Glutamatergic neuron (in vitro differentiated cells): ENCODE measurements at places on chromosomes 2 and 18. TPM values are rescaled to one million over a fixed set of nuclear protein-coding genes. Genes with fewer than 3 reads are reported as not detected.

DNA sequence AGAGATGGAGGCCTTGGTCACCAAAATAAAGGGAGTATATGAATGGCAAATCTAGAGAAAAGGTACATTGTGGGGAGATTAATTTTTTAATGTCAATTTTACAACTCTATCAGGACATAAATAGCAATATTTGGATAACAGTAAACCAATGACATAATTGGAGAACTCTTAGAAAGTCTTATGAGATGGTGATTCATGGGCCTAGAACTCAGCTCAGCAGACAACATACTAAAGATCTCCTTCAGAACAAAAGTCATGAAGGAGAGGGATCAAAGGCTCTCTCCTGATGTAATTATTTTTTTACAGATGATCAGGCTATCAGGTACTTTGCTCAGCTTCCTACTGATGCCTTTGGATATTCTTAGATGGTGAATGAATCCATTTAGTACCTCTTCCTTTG lies 90.0 kb downstream of the CRACDL start:
- no peaks in the 10 kb centered on the region for H3K27me3 ChIP-seq
- H3K27ac ChIP-seq: no peak overlapping the region
- H3K36me3 ChIP-seq: no peaks in the 10 kb centered on the region
- no peaks in the 10 kb centered on the region for H3K4me1 ChIP-seq

GRCh38 chr2:217414429-217414828 lies 554.6 kb upstream of the TNP1 start:
- DNase-seq: no peak
- H3K4me1 ChIP-seq: peaks cover 14% of the 10 kb centered on the region
- no peaks in the 10 kb centered on the region for H3K36me3 ChIP-seq

GRCh38 chr18:67896451-67896850 lies 379.9 kb upstream of the DSEL start:
- no peaks in the 10 kb centered on the region for H3K36me3 ChIP-seq
- no peaks in the 10 kb centered on the region for H3K27me3 ChIP-seq
- H3K4me1 ChIP-seq: peaks cover 12% of the 10 kb centered on the region
- H3K4me3 ChIP-seq: no peak overlapping the region

DNA sequence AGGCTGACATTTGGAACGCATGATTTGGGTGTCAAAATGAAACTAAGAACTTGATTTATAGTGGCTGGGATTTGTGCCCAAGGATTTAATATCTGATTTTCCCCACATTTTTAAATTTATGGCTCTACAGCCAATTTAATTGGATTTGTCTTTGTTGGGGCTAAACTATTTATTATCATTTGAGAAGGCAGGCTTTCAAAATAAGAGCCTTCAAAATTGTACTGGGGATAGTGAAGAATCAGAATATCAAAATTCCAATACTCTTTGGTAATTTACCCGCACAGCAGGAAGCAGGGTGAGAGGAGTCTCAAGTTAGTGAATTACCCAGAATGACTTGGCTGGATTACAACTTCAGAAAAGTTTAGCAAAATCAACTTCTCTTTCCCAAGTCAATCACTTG lies 278.1 kb downstream of the LRATD1 start:
- H3K27ac ChIP-seq: no peak overlapping the region
- DNase-seq: no peak
- no peak overlapping the region for H3K4me3 ChIP-seq
- H3K4me1 ChIP-seq: peaks cover 8% of the 10 kb centered on the region

The STRADB gene
- 40.5 TPM for total RNA-seq

- no peak for DNase-seq
- no peaks in the 10 kb centered on the region for H3K4me1 ChIP-seq
- no peak overlapping the region for H3K4me3 ChIP-seq
- no peaks in the 10 kb centered on the region for H3K36me3 ChIP-seq
Measured at GRCh38 chr2:47339745-47340541, 63.0 kb upstream of the MSH2 start.

The GATA6 gene
- total RNA-seq: 0.42 TPM

The CLEC4F gene
- 0.66 TPM for total RNA-seq

The UGT1A10 gene
- not detected for total RNA-seq

GRCh38 chr18:14769381-14769780 lies 21.4 kb downstream of the ANKRD30B start:
- H3K27ac ChIP-seq: no peak overlapping the region
- H3K36me3 ChIP-seq: no peaks in the 10 kb centered on the region
- H3K4me3 ChIP-seq: no peak overlapping the region
- no peaks in the 10 kb centered on the region for H3K27me3 ChIP-seq

DNA sequence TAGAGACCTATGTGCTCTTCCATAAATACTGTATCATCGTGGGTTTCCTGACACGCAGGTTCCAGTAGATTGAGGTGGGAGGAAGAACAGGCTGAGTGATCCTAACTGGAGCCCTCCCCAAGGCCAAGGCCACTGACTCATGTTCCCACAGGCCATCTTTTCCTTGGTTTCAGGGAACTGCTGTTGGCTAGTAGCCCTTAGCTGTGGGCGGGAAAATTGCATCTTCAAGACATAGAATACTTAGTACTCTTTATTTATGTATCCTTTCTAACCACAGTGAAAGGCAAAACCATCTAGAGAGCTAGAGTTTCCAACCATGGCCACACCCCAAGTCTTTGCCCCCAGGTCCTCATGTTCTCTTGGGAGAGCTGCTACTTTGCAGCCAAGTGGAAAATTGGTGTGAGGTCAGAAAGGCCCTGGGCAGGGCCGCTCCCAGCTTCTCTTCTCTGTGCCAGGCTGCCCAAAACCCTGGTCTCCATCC lies 55.9 kb downstream of the COPS8 start:
- no peak for DNase-seq
- H3K36me3 ChIP-seq: no peaks in the 10 kb centered on the region
- H3K4me1 ChIP-seq: no peaks in the 10 kb centered on the region
- H3K27me3 ChIP-seq: no peaks in the 10 kb centered on the region

- H3K27ac ChIP-seq: no peak overlapping the region
- no peaks in the 10 kb centered on the region for H3K36me3 ChIP-seq
- no peak overlapping the region for H3K4me3 ChIP-seq
Measured at GRCh38 chr2:55883829-55884228, 39.8 kb downstream of the EFEMP1 start.

DNA sequence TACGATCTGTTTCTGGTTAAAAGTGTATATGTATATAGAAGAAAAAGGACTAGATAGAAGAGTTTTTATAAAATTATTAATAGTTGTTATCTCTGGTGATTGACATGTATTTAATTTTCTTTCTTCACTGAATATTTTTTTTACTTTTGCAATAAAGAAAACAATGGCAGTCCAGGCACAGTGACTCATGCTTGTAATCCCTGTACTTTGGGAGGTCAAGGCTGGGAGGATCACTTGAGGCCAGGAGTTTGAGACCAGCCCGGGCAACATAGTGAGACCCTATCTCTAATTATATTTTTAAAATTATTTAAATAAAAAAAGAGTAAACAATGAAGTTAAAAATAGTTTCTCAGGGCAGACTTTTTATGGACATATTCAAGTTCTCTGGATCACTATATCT lies 114.7 kb downstream of the FAM117B start:
- H3K27ac ChIP-seq: no peak overlapping the region
- peaks cover 4% of the 10 kb centered on the region for H3K27me3 ChIP-seq
- peaks cover 23% of the 10 kb centered on the region for H3K36me3 ChIP-seq
- DNase-seq: no peak
- no peak overlapping the region for H3K4me3 ChIP-seq

The DSEL gene
- 12.2 TPM for total RNA-seq

- no peaks in the 10 kb centered on the region for H3K36me3 ChIP-seq
- peak overlapping the region; percentile 60 for H3K27ac ChIP-seq
- H3K4me3 ChIP-seq: peak overlapping the region; percentile 6
- H3K4me1 ChIP-seq: peaks cover 9% of the 10 kb centered on the region
- DNase-seq: peak; percentile 29
Measured at GRCh38 chr18:21672521-21673267, 31.9 kb downstream of the ABHD3 start.

GRCh38 chr2:126856403-126856802 lies 42.3 kb upstream of the TEX51 start:
- H3K4me3 ChIP-seq: no peak overlapping the region
- H3K27ac ChIP-seq: no peak overlapping the region
- DNase-seq: no peak
- peaks cover 15% of the 10 kb centered on the region for H3K4me1 ChIP-seq

The CD207 gene
- 0.51 TPM for total RNA-seq

DNA sequence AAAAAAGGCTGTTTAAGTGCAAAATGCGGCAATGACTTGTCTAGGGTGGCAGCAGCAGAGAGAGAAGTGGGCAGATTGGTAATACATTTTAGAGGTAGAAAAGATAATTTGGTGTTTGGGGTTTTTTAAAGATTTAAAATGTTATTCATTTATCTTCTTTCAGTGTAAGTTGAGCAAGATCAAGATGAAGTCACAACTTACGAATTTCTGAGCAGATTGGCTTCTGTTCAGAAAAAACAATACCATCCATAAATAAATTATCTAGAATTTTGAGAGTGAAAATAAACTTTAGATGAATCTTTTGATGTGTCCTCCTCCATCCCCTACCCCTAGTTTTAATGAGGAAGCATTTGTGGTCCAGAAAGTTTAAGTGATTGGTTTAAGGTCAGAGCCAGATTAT lies 47.9 kb upstream of the FAM171B start:
- no peak overlapping the region for H3K4me3 ChIP-seq
- DNase-seq: no peak
- H3K27me3 ChIP-seq: no peaks in the 10 kb centered on the region
- no peaks in the 10 kb centered on the region for H3K36me3 ChIP-seq
- H3K27ac ChIP-seq: no peak overlapping the region
- peaks cover 2% of the 10 kb centered on the region for H3K4me1 ChIP-seq

GRCh38 chr2:241215421-241215820 lies 26.9 kb downstream of the ANO7 start:
- peaks cover 3% of the 10 kb centered on the region for H3K27me3 ChIP-seq
- DNase-seq: no peak
- no peak overlapping the region for H3K27ac ChIP-seq
- no peaks in the 10 kb centered on the region for H3K36me3 ChIP-seq
- H3K4me3 ChIP-seq: no peak overlapping the region

- H3K4me3 ChIP-seq: no peak overlapping the region
- no peak for DNase-seq
- no peaks in the 10 kb centered on the region for H3K4me1 ChIP-seq
- no peaks in the 10 kb centered on the region for H3K27me3 ChIP-seq
- H3K27ac ChIP-seq: no peak overlapping the region
Measured at GRCh38 chr2:134287323-134287722, 33.5 kb downstream of the MGAT5 start.

GRCh38 chr2:200494048-200494447 lies 15.8 kb downstream of the KCTD18 start:
- H3K4me1 ChIP-seq: no peaks in the 10 kb centered on the region
- H3K27ac ChIP-seq: no peak overlapping the region
- H3K36me3 ChIP-seq: peaks cover 13% of the 10 kb centered on the region

GRCh38 chr2:88061295-88061694 lies 5.7 kb upstream of the KRCC1 start:
- no peaks in the 10 kb centered on the region for H3K4me1 ChIP-seq
- no peaks in the 10 kb centered on the region for H3K36me3 ChIP-seq
- H3K4me3 ChIP-seq: no peak overlapping the region
- H3K27me3 ChIP-seq: peaks cover 2% of the 10 kb centered on the region
- DNase-seq: no peak
- no peak overlapping the region for H3K27ac ChIP-seq

GRCh38 chr2:5035057-5035488 lies 657.1 kb upstream of the SOX11 start:
- H3K4me1 ChIP-seq: peaks cover 32% of the 10 kb centered on the region
- H3K27ac ChIP-seq: peak overlapping the region; percentile 89
- DNase-seq: peak; percentile 57
- H3K4me3 ChIP-seq: peak overlapping the region; percentile 36
- peaks cover 7% of the 10 kb centered on the region for H3K27me3 ChIP-seq

The ABCA12 gene
- 0.37 TPM for total RNA-seq

The ZRANB3 gene
- total RNA-seq: 10.7 TPM

- no peak overlapping the region for H3K27ac ChIP-seq
- peaks cover 16% of the 10 kb centered on the region for H3K4me1 ChIP-seq
- H3K27me3 ChIP-seq: no peaks in the 10 kb centered on the region
- peaks cover 1% of the 10 kb centered on the region for H3K36me3 ChIP-seq
- no peak overlapping the region for H3K4me3 ChIP-seq
Measured at GRCh38 chr2:174083843-174084458, 118.8 kb upstream of the SP3 start.

- no peak overlapping the region for H3K27ac ChIP-seq
- peaks cover 3% of the 10 kb centered on the region for H3K27me3 ChIP-seq
- no peak overlapping the region for H3K4me3 ChIP-seq
- H3K4me1 ChIP-seq: peaks cover 3% of the 10 kb centered on the region
- no peaks in the 10 kb centered on the region for H3K36me3 ChIP-seq
Measured at GRCh38 chr18:21820033-21820810, 79.6 kb downstream of the MIB1 start.

GRCh38 chr18:57940166-57940660 lies 103.8 kb upstream of the NEDD4L start:
- no peaks in the 10 kb centered on the region for H3K27me3 ChIP-seq
- no peak overlapping the region for H3K4me3 ChIP-seq
- peaks cover 12% of the 10 kb centered on the region for H3K4me1 ChIP-seq
- DNase-seq: no peak
- H3K36me3 ChIP-seq: no peaks in the 10 kb centered on the region

GRCh38 chr2:46798998-46799698 lies 116.5 kb downstream of the MCFD2 start:
- no peaks in the 10 kb centered on the region for H3K36me3 ChIP-seq
- H3K27me3 ChIP-seq: peaks cover 7% of the 10 kb centered on the region
- DNase-seq: no peak
- no peak overlapping the region for H3K27ac ChIP-seq
- no peak overlapping the region for H3K4me3 ChIP-seq
- peaks cover 10% of the 10 kb centered on the region for H3K4me1 ChIP-seq

The NEB gene
- 0.59 TPM for total RNA-seq

DNA sequence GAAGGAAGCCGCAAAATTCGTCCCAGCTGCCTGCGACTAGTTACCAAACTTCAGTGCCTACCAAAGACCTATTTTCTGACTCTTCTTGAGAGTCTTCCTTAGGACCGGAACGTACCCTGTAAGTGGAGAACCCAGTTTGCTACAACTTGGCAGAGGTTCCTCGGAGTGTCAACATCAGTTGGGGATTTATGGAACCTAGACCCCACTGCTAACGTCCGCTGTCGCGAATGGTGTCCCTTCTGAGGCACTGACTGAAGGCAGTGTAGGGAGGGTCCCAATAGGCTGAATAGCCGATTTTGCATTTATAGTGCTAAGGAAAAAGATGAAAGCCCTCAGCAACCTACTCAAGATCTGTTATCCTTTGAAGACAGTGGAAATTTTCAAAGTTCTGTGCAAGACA lies 568 bp upstream of the STK17B start:
- H3K4me1 ChIP-seq: peaks cover 6% of the 10 kb centered on the region
- peak overlapping the region; percentile 75 for H3K4me3 ChIP-seq
- DNase-seq: no peak
- no peaks in the 10 kb centered on the region for H3K36me3 ChIP-seq

The DGKD gene
- total RNA-seq: 67.6 TPM

GRCh38 chr2:121501554-121501953 lies 29.1 kb upstream of the RNU4ATAC start:
- DNase-seq: no peak
- peaks cover 2% of the 10 kb centered on the region for H3K27me3 ChIP-seq
- no peak overlapping the region for H3K4me3 ChIP-seq
- no peaks in the 10 kb centered on the region for H3K4me1 ChIP-seq

The CFC1 gene
- 1.8 TPM for total RNA-seq
